ENCODE measurements at places on chromosomes 12 and 14.
A peak's percentile ranks its signal among the peaks of the same experiment; 100 is the strongest.

DNA sequence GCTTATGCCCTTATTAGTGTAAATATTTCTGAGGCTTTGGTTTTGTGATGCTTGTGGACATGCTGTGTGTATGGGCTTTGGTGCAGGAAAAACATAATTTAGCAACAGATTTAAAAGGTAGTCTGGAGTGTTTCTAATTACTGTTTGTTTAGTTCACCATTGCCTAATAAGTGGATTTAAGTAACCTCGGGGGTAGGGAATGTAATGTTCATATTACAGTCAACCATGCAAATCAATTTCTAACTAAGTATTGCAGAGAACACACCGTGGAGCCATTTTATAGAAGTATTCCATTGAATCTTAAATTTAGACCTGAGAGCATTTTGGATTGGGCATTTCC lies 53.5 kb downstream of the ANO6 start:
- no peak for DNase-seq

GRCh38 chr14:104931771-104932675 lies 7.3 kb downstream of the PLD4 start:
- no peak for DNase-seq

GRCh38 chr12:111570084-111570961 lies 28.8 kb downstream of the ATXN2 start:
- DNase-seq = peak; percentile 49

DNA sequence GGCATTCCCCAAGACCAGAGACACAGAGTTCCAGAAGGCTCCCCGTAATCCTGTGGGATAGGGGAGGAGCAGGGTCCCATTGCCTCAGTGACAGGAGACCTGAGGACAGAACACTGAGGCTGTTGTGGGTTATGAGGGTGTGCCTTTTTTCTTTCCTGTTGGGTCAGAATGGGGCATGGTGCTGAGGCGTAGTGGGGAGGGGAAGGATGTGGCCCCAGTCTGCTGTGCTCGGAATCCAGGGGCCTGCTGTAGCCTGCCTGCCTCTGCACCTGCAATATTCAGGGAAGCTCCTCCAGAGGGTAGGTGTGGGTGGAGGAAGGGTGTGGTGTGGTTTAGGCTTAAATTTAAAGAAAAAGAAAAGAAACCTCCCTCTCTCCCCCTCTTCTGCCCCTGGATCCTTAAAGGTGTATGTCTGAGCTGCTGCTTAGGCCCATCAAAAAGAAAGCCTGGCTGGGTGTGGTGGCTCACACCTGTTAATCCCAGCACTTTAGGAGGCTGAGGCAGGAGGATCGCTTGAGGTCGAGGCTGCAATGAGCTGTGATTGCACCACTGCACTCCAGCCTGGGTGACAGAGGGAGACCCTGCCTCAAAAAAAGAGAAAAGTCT lies 18.7 kb downstream of the PLEKHG3 start:
- no peak for DNase-seq

DNA sequence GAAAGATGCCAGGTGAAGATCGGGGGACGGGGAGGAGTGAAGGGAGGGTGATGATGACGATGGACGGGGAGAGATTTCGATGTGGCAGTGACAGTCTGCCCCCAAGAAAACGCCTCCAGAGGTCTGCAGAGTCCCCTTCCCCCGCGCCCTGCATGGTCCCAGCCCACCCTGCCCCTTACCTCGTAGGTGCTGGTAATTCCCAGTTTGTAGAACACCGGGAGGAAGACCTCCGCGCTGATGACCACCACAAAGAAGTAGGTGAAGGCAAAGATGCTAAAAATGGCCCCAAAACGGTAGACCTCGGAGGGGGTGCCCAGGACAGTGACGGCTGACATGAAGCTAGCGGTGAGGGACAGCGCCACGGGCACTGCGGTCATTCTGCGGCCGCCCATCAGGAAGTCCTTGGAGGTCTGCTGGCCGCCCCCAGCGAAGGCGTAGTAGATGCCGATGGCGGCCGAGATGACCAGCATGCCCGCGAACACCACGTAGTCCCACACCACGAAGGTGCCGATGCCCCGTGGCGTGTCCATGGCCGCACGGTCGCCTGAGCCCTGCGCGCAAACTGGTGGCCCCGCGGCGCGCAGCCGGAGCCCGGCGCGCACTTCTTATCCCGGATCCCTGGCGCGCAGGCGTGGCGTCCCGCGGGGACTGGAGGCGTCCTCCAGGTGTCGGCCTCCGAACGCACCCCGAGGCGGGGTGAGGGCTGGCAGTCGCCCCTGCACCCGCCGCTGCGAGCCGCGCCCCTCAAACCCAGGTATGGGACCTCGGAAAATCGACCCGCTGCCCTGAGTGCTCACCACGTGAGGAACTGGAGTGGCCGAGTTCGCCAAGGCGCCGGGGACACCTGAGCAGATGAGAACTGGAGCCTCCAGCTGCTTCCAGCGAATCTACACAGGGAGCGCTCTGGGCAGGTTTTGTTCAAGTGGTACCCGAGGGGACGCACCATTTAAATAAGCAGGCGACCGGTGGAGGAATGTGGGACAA lies at the start of gene SLC5A8:
Gene SLC5A8 (minus strand): TSS at position 920 of the 984 bp plus-strand sequence. CDS start 390 bp downstream, at position 530.
- no peak for DNase-seq

DNA sequence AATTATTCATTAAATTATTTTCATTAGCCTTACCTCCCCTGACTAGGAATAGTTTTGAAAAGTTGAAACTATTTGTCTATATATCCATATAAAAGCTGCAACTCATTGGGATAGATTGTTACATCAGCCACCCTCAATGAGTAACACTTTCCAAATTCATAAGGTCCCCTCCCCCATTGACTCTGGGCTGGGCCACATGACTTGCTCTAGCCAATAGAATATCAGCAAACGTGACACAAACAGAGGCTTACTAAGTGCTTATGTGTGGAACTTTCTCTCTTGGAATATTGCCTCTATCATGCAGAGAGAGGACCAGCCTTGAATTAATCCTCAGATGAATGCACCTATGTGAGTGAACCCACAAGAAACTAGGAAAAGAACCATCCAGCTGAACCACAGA lies 213.7 kb downstream of the CCDC59 start:
- DNase-seq = no peak

DNA sequence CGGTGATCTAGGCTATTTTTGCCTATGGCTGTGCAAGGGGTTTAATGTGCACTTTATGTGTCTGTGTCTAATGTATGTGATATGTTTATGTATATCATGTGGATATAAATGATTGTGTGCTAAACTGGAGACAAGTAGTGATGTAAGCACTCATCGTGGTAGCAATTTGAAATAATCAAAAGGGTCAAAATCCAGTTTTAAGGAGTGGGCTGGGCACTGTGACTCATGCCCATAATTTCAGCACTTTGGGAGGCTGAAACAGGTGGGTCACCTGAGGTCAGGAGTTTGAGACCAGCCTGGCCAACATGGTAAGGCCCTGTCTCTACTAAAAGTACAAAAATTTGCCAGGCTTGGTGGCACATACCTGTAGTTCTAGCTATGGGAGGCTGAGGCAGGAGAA lies 2.8 kb downstream of the EDDM3A start:
- DNase-seq = no peak

DNA sequence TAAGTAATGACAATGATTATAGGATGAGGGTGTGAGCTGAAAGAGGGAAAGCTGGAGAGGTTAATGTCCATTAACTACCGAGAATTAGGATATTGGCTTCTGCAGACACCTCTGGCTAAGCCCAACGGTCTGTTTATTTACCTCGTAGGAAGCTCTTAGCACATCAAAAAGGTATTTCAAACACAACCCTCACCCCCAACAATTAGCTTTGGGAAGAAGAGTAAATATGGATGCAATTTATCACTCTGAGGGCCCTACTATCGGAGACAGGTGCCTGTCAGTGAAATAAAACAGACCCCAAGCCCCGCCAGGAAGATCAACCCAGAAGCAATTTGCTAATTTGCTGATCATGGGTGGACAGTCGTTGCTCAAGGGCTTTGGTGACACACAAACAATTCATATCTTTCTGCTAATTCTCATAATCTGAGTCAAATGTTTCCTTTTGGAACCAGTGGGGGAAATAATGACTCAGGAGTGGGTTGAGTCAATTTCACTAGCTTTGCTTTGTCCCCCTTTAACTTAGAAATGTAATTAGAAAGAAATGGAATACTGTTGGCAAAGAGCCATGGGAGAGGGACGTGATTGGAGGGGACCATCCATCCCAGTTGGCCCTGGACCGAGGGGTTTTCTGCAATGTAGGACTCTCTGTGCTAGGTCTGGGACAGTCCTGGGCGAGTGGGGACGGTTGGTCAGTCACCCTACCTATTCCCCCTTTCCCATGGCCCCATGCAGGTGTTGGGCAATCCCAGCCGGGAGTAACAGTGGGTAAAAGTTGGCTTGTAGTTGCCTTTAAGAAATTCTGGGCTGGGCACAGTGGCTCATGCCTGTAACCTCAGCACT lies 99.1 kb upstream of the MED13L start:
- DNase-seq = peak; percentile 57

DNA sequence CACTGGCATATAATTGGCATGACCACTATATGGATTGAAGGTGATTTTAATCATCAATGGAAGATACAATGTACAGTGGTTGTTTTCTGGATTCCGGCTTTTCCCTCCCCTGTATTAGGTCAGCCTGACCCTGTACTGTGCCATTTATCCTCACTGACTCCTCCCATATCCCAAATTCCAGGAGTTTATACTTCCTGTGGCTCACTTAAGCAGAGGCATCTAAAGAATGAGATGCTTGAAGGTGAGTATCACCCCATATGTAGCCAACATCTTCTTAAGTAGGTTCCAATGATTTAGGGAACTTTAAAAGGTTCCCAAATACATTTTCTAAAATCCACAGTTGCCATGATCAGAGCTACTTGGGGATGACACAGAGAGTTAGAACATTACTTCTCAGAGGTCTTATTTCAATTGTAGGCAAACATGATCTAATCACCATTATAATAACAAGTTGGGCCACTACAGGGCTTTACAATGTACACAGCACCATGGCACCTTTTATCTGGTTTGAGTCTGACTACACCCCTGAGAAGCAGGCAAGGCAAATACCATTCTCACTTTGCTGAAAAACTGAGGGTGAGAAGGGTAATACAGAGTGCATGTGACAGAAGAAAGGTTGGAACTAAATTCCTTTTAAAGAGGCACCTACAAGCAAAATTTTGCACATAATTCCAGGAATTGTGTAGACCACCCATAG lies 212.3 kb upstream of the GARIN6 start:
- DNase-seq = no peak

GRCh38 chr14:98174041-98174440 lies 1098.0 kb downstream of the BCL11B start:
- DNase-seq = no peak

DNA sequence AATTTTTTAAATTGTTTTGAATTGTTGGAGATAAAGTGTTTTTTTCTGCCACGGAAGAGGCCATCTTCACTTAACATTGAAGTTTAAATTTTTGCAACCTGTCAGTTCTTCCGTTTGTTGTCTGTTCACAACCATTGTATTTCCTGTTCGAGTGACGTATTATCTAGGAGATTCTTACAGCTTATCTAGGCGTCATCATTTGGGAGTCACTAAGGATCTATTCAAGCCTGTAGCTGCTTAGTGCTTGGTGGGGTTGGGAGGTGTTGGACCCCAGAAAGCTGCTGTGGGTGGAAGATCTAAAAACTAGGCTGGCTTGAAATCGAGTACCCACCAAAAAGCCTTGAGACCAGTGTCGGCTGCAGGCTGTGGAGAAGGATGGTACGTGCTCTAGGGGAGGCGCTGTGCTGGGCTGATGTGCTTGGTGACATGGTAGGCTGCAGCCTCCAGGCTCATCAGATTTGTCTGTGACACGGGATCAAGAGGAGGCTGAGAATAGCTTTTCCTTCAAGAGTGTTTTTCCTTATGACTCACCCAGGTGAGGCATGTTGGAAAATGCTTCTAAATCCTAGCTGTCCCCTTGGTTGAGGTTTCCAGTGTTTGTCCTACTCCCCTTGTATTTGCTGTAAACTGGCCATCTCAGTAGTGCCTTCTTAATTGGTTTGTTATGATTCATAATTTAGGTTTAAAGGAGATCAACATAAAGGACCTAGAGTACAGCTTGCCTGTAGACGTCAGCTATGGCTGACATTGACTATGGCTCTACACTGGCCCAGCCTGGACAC lies 57.8 kb downstream of the ATG14 start:
- no peak for DNase-seq

GRCh38 chr14:78697341-78697740 lies 527.2 kb downstream of the NRXN3 start:
- DNase-seq = no peak

- no peak for DNase-seq
Measured at GRCh38 chr12:64109706-64110105, 112.4 kb downstream of the KICS2 start.

GRCh38 chr12:131980263-131980662 lies 30.5 kb downstream of the EP400 start:
- no peak for DNase-seq

- DNase-seq = no peak
Measured at GRCh38 chr14:32706721-32707519, 231.8 kb upstream of the NPAS3 start.

DNA sequence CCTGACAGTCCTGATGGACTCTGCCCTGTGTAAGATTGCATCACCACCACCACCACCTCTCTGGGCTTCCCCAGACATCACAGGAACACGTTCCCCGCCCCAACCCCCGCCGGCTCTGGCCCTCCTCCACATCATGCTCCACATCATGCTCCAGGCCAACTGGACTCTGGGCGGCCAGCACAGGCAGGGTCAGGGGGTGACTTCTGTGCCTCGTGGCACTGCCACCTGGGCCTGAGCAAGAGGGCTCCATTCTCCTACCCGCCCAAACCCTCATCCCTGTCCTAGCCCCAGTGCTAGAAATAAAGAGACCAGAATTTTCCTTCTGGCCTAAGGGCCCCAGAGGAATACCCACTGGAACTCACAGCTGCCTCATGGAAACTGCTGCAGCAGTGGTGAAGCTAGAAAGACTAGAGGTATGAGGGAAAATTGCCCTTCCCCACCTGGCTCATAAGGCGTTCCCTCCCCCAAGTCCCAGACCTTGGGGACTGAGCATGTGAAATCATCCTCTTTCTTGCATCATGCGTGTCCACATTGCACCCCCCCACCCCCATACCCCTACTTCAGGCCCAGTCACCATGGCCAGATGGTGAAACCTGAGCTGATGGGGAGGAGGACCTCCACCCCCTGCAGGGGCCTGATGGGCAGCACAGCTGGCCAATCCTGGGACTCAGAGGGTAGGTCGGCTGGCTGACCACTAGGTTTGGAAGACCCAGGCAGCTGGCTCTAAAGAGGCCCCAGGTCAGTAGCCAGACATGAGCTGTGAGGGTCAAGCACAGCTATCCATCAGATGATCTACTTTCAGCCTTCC lies at the start of gene INHBE:
Gene INHBE (plus strand): TSS at position 742 of the 808 bp plus-strand sequence. CDS start 230 bp downstream, outside the sequence.
- peak; percentile 96 for DNase-seq

- no peak for DNase-seq
Measured at GRCh38 chr12:51837286-51837685, 11.2 kb downstream of the FIGNL2 start.

DNA sequence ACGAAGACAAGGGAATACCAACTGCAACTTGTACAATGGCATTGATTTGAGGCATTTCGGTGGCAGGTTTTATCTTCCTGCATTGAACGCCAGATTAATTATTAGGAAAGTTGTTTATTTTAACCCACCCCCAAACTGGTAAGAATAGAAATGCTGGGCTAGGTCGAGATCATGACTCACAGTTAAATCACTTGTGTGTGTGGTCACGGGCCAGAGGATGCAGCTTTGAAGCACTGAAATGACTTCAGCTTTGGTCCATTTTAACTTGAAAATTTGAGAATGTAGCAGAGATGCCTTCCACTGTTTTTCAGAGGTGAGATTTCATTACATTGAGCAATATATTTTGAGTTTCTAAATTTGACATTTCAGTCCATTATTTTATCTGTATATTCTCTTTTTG lies 23.6 kb upstream of the KCNH3 start:
- peak; percentile 30 for DNase-seq

- DNase-seq = no peak
Measured at GRCh38 chr12:42683933-42684801, 94.6 kb upstream of the PRICKLE1 start.

- peak; percentile 3 for DNase-seq
Measured at GRCh38 chr12:2844786-2845185, 10.0 kb upstream of the NRIP2 start.
